ENCODE measurements at places on chromosomes 2 and 18.

DNA sequence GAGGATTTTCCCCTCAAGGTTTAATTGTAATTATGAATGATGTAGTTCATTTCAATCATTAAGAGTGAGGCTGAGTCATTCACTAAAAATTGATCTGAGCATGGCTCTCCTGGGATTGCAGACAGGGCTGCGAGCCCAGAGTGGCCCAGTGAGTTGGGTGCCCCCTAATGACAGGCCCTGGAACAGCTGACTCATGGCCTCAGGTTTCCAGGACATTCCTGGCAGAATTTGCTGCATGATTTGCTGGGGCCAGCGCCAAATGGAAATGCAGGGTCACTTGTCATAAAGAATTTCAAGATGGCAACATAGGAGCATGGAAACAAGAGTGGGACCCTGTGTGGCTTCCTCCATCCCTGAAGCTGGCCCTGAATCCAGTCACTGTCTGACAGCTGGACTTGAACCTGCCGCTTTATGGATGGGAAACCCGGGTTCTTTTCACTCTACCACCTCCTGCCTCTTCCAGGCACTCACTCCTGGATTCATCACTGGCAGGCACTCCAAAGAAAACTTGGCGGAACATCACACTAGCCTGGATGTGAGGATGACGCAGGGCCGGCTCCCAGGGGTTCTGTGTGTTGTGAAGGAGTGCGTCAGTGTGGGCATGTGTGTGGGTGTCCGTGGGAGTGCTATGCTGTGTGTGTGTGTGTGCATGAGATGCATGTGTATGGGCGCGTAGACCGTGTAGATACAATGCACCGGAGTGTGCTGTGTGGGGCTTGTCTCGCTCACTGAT is 15.2 kb downstream of the OTOF start:
- no peak for DNase-seq

DNA sequence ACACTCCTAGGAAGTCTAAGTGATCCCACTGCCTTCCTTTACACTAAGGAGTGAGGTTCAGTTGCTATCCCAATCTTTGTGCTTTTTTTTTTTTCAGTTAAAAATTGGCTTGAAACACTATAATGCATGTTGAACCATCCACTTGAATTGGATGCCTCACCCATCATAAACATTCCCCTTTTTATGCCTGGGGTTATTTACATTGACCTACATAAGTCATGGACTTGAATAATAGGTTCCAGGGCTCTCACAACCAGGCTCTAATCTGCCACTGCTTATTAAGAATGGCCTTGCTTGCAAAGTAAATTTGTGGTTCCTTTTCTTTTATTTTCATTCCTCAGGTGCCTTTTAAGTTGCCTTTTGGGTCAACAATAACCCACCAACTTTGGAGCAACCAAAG is 236.1 kb upstream of the MEIS1 start:
- DNase-seq: no peak

DNA sequence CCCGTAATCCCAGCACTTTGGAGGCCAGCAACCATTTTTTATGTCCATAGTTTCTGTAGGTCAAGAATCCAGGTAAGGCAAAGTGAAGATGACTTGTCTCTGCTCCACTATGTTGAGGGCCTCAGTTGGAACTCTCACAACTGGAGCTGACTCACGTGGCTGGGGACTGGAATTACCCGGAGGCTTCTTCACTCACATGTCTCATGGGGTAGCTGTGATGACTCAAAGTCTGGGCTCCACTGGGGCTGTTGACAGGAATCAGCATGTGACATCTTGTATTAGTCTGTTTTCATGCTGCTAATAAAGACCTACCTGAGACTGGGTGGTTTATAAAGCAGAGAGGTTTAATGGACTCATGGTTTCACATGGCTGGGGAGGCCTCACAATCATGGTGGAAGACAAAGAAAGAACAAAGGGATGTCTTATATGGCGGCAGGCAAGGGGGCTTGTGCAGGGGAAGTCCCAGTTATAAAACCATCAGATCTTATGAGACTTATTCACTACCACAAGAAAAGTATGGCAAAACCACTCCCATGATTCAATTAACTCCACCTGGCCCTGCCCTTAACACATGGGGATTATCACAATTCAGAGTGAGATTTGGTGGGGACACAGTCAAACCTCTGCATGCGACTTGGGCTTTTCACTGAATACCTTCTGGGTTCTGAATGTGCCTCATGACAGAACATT is 7.8 kb upstream of the PPP1R1C start:
- no peak for DNase-seq

GRCh38 chr2:148209603-148210002 is 188.7 kb downstream of the MBD5 start:
- no peak for DNase-seq

DNA sequence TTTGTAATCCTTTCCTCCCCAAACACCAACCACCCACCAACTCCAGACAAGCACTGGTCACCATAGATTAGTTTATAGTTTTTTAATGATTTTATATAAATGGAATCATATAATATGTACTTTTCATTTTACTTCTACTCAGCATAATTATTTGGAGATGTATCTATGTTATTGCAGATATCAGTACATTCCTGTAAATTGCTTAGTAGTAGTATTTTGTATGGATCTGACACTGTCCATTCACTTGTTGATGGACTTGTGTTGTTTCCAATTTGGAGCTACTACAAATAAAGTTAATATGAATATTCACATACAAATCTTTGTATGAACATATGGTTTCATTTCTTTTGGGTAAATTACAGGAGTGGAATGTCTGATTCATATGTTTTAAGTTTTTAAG is 31.0 kb downstream of the ZC3H15 start:
- DNase-seq: no peak

GRCh38 chr2:109136542-109136941 is 7.5 kb downstream of the SH3RF3 start:
- DNase-seq: no peak

- no peak for DNase-seq
Measured at GRCh38 chr2:58019229-58019628, 27.4 kb upstream of the VRK2 start.

- no peak for DNase-seq
Measured at GRCh38 chr2:10678225-10678624, 11.6 kb downstream of the NOL10 start.

- no peak for DNase-seq
Measured at GRCh38 chr2:174205562-174205961, 42.8 kb downstream of the OLA1 start.

DNA sequence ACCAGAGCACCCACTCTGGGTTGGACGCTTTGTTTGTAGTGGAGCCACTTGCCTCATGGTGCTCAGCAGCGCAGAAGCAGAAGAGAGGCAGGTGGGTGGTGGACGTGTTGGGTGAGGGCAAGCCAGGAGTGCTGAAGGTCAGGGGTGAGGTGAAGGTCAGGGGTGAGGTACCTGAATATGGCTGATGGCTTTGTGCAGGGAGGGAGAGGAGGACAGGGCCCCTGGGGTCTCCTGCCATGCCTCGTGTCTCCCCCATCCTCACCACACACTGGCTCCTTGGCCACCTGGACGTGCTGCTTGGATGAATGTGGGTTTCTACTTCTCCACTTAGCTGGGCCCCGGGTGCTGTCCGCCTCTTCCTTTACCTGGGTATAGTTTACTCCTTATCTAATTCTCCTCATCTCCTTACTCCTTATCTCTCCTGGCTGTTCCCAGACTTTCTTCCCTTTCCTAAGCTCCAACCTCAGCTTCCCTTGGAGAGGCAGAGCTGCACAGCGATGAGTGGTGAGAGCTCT is 68.1 kb downstream of the DYSF start:
- DNase-seq: no peak

- peak; percentile 34 for DNase-seq
Measured at GRCh38 chr2:126886211-126886915, 12.3 kb upstream of the TEX51 start.

GRCh38 chr18:48339692-48340091 is 69.5 kb downstream of the ZBTB7C start:
- no peak for DNase-seq

DNA sequence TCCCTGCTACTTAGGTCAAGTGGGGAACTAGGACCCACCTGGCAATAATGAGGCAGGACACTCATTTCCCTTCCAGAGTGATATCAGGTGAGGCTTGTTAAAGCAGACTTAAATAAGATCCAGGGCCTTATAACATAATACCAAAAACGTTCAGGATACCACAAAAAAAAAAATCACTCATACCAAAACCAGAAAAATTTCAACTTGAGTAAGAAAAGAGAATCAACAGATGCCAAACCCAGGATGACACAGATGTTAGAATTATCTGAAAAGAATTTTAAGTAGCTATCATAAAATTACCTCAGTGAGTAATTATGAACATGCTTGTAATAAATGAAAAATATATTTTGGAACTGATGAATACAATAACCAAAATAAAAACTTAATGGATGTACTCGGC is 255.6 kb upstream of the OSR1 start:
- DNase-seq: no peak

DNA sequence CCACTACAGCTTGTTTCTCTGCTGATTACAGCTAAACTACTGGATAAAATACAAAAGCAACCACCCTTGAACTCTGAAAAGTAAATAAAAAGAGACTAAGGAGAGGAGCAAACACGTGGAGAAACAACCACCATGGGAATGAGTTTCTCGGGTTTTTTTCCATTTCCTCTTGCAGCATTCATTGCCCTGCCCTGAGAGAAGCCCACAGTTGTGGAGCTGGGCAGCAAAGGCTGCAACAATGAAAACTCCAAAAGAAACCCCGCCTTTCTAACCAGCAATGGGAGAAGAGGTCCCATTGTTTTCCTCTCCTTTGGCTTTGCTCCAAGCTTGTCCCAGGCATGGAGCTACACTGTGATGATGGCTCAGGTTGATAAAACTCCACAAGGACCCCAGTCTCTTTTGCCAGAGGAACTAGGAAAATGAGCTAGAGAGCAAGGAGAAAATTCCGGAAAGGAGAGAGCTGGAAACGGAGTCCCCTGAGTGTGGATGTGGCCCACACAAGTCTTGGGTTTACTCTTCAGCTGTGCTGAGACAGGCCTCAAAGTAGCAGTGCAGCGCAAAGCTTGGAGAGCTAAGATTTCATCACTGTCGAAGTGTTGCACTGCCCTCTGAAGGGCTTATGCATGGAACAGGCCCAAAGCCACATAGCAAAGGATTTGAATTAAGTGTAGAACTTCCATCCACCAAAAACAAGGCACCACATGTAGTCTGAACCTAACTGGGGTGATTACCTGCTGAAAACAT is 20.9 kb downstream of the NAPG start:
- no peak for DNase-seq

DNA sequence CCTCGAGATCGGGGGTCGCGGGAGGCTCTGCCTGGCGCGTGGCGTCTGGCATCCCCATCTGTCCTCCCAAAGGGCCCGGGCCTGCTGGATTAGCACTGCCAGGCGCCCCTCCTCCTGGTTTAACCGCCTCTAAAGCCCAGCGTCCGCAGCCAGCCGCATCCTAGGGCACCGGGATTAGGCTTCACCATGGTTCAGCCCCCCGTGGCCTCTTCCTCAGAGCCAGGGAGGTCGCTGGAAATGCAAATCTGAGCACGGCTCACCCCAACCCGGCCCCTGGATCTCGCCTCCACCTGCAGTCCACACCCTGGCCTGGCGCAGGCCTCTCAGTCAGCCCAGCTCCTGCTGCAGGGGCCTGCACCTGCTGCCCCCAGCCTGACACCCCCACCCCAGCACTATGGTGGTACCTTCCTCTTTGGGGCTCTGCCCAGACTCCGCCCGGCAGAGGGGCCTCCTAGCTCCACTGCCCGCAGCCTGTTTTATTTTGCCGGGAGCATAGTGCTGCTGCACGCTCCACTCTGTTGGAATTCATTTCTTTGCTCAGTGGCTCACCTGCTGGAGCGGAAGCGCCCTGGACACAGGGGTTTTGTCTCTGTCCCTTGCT is 13.2 kb downstream of the PRELID3A start:
- DNase-seq: no peak

- DNase-seq: no peak
Measured at GRCh38 chr2:61950571-61951315, 45.3 kb downstream of the COMMD1 start.

- no peak for DNase-seq
Measured at GRCh38 chr2:235300368-235301201, 193.3 kb upstream of the AGAP1 start.

GRCh38 chr18:63319383-63320122 is at the start of gene BCL2:
TSS of gene BCL2 (minus strand) at chr18:63319769.
- no peak for DNase-seq

DNA sequence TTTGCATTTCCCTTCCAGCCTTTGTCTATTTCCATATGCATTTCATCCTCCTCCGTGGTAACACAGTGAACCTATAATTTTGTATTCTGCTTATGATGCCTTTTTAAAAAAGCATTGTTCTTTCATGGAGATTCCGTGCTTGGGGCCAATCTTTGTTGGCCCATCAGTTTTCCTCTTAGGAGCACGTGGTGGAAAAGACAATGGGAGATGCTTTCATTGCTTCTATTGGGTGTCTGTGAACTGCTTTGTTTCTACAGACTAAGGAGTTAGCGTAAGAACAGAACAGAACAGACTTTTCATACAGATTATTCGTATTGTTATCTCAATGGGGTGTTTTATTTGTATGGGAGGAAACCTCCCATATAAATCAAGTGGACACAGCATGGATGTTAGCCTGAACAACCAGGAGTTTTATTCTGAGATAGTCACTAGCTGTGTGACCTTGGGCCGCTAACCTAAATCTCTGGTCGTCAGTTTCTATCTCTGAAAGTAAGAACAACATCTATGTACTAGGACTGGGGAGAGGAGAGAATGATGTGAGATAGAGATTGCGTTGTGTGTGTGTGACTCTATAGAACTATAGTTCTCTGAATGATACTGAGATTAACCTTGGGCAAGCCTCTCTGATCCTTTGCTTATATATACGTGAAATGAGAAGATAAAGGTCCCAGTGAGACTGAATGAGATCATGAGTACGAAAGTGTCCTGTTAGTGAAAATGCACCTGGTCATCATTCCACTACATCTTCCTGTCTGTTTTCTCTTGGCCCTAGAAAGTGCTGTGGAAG is 22.9 kb upstream of the YWHAQ start:
- no peak for DNase-seq

GRCh38 chr2:120255986-120256650 is 3.5 kb downstream of the RALB start:
- no peak for DNase-seq

DNA sequence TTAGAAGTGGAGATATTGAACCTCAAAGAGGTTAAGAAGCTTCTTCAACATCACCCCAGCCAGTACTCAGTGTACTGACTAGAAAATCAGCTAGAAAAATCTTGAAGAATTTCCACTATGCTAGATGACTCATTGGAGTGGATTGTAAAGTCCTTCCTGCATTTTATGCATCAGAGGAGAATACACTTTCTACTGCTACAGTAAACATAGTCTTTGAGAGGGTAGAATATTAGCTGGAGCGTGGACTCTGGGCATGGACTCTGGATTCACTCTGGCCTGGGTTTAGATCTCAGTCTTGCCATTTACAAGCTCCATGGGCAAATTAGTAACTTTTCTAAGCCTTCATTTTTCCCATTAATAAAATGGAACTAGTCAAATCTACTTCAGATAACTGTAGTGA is 215.9 kb downstream of the IRS1 start:
- DNase-seq: no peak
